Lung (tissue), 17 donors: ENCODE measurements at places on chromosomes 7 and 10. TPM values are rescaled to one million over a fixed set of nuclear protein-coding genes. Genes with fewer than 3 reads are reported as not detected.
A peak's percentile ranks its signal among the peaks of the same experiment; 100 is the strongest.

DNA sequence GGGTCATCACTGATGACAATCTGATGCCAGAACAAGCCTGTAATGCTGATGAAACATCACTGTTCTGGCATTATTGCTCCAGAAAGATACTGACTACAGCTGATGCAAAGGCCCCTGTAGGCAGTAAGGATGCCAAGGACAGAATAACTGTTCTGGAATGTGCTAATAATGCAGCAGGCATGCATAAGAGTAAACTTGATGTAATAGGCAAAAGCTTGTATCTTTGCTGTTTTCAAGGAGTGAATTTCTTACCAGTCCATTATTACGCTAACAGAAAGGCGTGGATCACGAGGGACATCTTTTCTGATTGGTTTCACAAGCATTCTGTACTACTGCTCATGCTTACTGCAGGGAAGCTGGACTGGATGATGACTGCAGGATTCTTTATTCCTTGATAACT is 18.7 kb downstream of the LCOR start:
- no peaks in the 10 kb centered on the region for H3K36me3 ChIP-seq
- peaks cover 8% of the 10 kb centered on the region for H3K4me1 ChIP-seq
- peak; percentile 11 for DNase-seq
- H3K27me3 ChIP-seq: no peaks in the 10 kb centered on the region
- no peak overlapping the region for H3K4me3 ChIP-seq
- H3K27ac ChIP-seq: no peak overlapping the region

ADCYAP1R1 gene
- 1.00 TPM for total RNA-seq

DNAJC12 gene
- total RNA-seq: 6.4 TPM

C10orf62 gene
- total RNA-seq: 0.21 TPM

DNA sequence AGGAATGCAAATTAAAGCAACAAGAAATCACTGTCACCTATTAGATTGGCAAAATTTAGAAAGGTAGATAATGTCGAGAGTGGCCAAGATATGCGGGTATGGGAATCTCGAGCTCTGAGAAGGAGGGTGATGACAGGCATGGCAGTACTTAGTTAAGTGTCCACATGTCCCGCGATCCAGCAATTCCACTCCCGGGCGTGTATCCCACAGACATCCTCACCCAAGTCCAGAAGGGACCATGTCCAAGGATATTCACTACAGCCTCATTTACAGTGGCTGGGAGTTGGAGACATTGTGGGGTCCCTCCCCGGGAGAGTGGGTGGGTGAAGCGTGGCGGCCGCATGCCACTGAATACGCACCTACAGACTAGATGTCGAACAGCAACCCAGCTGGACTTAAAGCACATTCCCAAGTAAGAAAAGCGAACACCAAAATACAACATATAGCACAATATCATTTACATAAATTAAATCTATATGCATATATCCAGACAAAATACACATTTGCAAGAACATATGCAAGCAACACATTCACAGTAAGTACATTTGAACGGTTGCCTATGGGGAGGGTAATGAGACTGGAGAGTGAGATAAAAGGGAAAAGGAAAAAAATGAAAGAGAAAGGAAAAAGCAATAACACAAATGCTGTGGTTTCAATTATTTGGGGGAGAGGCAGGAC is 9.9 kb downstream of the KCNH2 start:
- H3K27ac ChIP-seq: peak overlapping the region; percentile 46
- DNase-seq: no peak
- H3K36me3 ChIP-seq: no peaks in the 10 kb centered on the region
- no peak overlapping the region for H3K4me3 ChIP-seq
- H3K27me3 ChIP-seq: no peaks in the 10 kb centered on the region

DNA sequence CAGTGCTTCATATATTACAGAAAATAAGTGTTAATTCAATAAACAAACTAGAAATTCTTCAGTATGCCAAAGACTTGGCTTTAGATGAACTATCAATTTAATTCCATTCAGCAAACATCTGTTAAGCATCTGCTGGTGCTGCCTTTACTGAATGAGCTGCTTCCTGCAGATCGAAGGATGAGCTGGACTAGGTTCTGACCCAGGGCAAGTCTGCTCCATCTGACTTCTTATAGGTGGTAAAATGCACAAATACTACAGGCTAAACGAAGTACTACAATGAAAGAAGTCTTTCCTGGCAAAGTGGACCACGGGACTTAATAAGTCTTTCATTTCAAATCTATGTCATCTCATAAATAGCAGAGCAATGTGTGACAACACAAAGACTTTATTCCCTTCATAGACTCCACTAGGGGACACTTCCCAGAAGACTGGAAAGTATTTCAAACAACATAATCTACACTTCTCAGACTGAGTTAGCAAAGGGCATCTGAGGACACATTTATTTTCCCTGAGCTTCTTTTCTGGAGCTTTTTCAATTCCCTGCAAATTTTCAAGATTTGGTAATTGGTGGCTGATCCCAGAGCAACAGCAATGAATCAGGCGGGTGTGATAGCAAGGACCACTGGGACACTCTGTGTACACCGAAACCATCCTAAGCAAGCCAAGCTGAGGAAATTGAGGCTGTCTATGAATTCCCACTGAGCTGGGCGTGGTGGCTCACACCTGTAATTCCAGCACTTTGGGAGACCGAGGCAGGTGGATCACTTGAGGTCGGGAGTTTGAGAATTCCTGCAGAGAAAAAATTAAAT is 108.9 kb upstream of the FRMD4A start:
- H3K4me3 ChIP-seq: no peak overlapping the region
- H3K27ac ChIP-seq: no peak overlapping the region
- no peak for DNase-seq
- H3K36me3 ChIP-seq: no peaks in the 10 kb centered on the region
- H3K27me3 ChIP-seq: no peaks in the 10 kb centered on the region

DNA sequence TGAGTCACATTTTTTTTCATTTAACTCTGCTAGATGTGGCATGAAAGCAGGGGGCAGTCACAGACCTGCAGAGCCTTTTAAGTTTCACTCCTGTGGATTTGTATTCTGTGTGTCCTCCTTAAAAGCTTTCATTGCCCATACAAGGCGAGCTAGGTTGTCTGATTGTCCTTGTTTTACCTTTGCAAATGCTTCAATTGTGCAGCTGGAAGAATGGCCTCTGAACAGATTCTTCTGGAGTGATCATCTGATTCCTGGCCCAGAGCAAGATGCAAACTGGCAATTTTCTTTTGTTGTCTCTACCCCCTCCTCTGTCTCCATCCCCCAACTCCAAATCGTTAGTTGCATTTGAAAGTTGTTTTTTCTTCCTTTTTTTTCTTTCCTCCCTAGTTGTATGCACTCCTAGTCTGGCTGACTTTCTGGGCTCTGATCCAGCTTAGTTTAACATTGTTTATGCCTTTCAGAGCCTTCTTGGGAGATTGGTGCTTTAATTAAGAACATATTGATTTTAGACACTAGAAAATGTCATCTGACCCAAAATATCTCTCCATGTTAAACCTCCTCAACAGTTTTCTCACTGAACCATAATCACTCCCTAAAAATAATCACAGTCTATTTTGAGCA is 150.2 kb downstream of the REEP3 start:
- no peak overlapping the region for H3K4me3 ChIP-seq
- peak; percentile 92 for DNase-seq
- H3K36me3 ChIP-seq: no peaks in the 10 kb centered on the region
- H3K27ac ChIP-seq: no peak overlapping the region
- H3K4me1 ChIP-seq: peaks cover 10% of the 10 kb centered on the region

TSPAN33 gene
- total RNA-seq: 7.3 TPM

- H3K27me3 ChIP-seq: no peaks in the 10 kb centered on the region
- no peaks in the 10 kb centered on the region for H3K36me3 ChIP-seq
- no peak for DNase-seq
- no peak overlapping the region for H3K4me3 ChIP-seq
- no peaks in the 10 kb centered on the region for H3K4me1 ChIP-seq
- no peak overlapping the region for H3K27ac ChIP-seq
Observed at GRCh38 chr10:120505866-120506265, 48.8 kb downstream of the PLPP4 start.

SUN3 gene
- not detected for total RNA-seq

- no peak overlapping the region for H3K4me3 ChIP-seq
- H3K27ac ChIP-seq: no peak overlapping the region
- DNase-seq: no peak
- no peaks in the 10 kb centered on the region for H3K27me3 ChIP-seq
Observed at GRCh38 chr10:93821051-93821772, 63.5 kb downstream of the LGI1 start.

DNA sequence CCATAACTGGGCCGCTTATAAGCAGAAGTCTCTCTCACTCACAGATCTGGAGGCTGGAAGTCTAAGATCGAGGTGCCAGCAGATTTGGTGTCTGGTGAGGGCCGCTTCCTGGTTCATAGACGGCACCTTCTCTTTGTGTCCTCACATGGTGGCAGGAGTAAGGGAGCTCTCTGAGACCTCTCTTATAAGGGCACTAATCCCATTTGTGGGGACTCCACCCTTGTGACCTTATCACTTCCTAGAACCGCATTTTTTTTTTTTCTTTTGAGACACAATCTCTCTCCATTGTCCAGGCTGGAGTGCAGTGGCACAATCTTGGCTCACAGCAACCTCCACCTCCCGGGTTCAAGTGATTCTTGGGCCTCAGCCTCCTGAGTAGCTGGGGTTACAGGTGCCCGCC is 8.1 kb downstream of the FBH1 start:
- no peak overlapping the region for H3K27ac ChIP-seq
- no peak overlapping the region for H3K4me3 ChIP-seq
- no peak for DNase-seq
- peaks cover 12% of the 10 kb centered on the region for H3K36me3 ChIP-seq
